Vagina (tissue), 2 donors: ENCODE measurements at places on chromosomes 1 and 21.

DNA sequence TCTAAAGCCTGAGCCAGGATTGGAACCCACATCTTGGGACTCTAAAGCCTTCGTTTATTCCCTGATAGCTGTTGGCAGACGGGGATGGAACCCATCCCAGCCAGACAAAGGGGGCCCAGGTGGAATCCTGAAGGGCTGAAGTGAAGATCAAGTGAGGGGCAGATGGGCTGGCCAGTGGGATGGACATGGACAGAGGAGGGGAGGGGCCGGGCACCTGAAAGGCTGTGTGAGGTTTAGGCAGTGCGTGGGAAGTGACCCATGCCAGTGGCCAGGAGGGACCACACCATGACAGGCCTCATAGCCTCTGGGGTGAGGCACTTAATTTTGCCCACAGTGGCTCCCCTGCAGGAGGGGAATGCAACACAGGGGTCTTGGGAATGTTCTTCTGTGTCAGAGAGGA is 44.6 kb upstream of the DMRTB1 start:
- peak; percentile 67 for DNase-seq

GRCh38 chr1:16231331-16232315 is 5.4 kb downstream of the CPLANE2 start:
- no peak for DNase-seq

- DNase-seq, result no peak
These were observed 43.7 kb upstream of the KIF26B start for GRCh38 chr1:245111073-245111472.

DNA sequence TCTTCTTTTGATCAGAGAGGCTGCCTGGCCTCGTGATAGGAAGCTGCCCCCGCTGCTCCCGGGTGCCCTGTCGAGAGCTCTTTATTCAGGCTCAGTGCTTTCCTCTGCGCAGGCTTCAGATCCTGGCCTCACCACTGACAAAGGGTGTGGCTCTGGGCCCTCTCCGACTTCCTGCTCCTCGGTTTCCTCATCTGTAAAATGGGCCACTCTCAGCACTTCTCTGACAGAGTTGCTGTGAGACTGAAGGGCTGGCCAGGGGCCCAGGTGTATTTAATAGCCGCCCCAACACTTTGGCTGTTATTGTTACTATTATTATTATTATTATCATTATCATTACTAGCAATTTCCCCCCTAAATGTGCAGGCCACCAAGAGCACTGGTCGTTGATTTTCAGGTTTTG is 61.0 kb upstream of the EFHD2 start:
- no peak for DNase-seq

- no peak for DNase-seq
These were observed 116.0 kb upstream of the CD34 start for GRCh38 chr1:208026880-208027438.

DNA sequence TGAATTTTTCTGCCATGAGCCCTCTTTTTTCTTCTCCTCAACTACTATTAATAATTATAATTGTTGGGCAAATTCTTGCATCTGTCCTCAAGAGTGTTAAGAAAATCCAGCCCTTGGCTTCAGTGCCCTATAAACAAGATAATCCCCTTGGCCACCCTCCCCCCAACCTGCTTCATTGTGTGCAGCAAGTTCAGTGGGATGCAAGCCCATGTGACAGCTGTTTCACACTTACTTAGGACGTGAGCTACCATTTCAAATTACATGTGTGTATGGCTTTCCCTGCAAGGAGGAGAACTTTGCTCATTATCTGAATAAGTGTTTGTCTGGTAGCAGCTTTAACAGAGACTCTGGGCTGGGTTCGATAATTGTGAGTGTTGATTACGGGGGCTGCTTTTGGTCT is 276.2 kb downstream of the CACNA1E start:
- no peak for DNase-seq

DNA sequence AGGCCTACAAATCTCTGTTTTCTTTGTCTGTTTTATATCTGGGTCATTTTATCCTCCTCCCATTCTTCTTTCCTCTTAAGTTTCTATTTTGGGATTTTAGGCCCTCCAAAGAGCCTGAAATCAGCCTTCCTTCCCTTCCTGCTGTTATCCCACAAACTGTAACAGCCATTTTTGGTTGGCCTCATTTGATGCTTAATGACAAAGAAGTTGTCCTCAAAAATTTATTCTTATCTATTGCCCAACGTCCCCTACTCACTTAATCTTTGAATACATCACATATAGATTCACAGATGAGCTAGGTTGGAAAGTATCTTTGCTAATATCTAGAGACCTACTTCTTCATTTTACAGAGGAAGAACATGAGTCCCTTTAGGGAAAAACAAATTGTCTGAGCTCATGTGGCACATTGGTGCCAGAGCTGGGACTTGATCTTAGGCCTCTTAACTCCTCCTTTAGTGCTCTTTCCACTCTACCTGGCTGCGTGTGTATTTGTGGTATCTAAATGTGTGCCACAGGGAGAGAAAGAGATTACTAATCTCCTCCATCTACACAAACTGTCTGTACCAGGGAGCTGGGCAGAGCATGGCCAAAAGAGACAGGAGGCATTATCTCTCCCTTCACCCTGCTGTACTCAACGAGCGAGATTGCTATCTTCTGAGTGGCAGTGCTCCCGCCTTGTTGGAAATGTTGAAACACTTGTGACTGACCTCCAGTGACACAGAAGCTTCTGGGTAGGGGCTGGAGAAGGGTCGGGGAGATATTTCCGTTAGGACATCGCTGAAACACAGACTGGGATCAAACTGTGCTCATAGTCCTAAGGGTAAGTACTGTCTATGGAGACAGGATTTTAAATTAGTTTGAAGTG is 30.1 kb downstream of the RHEX start:
- DNase-seq, result no peak
